ENCODE measurements at places on chromosomes 12 and 14. TPM values are rescaled to one million over a fixed set of nuclear protein-coding genes. Genes with fewer than 3 reads are reported as not detected.

Gene HAL
- total RNA-seq = 0.37 TPM

GRCh38 chr14:75277815-75278421 lies 710 bp upstream of the FOS start:
- DNase-seq = no peak

- no peak for DNase-seq
These were observed 452.1 kb upstream of the PDE3A start for GRCh38 chr12:19916196-19916753.

- DNase-seq = no peak
These were observed 5.2 kb upstream of the KRT75 start for GRCh38 chr12:52439420-52439819.

DNA sequence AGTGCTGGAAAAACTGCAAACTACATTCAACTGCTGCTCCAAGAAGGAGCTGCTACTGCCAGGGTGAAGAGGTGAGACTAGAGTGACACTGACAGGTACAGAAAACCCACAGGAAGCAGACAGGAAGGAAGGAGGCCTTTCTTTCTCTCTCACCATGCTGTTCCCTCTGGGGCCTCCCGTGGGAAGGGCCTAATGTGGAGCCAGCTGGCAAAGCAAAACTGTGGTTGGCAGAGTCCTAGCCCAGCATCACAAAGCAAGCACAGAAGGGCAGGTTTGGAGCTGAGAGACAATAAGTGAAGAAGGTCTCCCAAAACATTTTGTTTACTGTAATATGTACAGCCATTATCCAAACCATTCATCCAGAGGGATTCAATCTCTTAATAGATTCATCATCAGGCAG lies 122.5 kb upstream of the MAX start:
- no peak for DNase-seq

DNA sequence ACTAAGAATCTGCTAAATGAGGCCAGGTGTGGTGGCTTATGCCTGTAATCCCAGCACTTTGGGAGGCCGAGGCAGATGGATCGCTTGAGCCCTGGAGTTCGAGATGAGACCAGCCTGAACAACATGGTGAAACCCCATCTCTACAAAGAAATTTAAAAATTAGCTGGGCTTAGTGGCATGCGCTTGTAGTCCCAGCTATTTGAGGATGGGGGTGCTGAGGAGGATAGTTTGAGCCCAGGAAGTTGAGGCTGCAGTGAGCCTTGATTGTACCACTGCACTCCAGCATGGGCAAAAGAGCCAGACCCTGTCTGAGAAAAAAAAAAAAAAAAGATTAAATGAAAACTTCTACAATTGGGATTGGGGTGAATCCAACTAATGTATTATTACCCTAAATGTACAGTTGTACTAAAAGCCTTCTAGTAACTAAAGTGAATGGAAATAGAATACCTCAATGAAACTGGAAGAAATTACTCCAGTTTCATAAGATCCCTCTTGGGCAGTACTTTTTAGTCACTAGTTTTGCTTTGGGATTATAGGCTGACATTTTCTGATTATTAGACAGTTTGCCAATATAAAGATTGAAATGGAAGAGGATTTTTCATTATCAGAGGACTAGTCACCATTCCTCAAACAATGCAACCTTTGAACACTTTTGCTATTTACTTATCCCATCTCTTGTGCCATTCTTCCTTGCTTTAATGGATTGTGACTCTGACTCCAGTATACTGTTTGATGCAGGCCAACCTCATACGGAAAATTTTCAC lies 14.3 kb downstream of the COCH start:
- DNase-seq = no peak

DNA sequence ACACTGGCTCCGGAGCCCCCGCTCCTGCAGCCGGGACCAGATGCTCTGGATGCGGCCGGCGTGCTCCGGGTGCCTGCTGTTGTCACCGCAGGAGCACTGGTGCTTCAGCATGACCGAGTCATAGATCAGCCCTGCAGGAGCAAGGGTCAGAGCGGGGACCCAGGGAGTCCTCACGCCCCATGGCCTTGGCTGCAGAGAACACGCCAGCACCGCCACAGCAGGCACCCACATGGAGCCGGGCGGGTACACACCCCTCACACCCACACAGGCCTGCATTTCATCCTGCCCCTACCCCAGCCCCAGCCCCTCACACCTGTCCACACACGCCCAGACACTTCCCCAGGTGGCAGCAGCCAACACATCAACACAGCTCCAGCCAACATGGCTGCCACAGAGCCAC lies 18.8 kb downstream of the SLC48A1 start:
- DNase-seq = no peak

All from activated T-helper 1 cell treated with anti-CD3 and anti-CD28 coated beads, Interleukin-12 subunit alpha, Interleukin-12 subunit beta, Interleukin-2, Interleukin-4 antibody, amounts not matched to agents 30 ng/mL and 10 ng/mL and 1 ng/mL, durations not matched to agents 14 hours and 24 hours and 36 hours (primary cell).